ENCODE measurements at places on chromosomes 11 and 22.

DNA sequence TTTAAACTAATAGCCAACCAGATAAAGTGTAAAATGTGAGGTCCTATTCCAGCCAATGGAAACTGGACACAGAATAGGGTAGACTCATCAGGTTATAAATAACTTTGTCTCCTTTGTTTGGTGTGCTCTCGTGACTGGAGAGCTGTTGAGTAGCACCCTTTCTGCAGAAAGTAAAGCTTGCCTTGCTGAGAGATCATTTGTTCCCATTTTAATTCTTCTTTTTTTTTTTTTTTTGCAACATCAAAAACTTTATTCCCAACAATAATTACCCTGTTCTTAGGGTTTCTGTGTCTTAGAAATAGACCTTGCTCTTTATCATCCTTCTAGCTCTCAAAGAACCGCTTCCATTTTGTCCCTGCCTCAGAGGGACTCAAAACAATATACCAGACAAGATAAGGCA is 220.4 kb downstream of the FAM76B start:
- DNase-seq, result no peak

- no peak for DNase-seq
Observed at GRCh38 chr22:47328550-47329243, 566.2 kb downstream of the TBC1D22A start.

- DNase-seq, result no peak
Observed at GRCh38 chr11:8930456-8931175, 2.1 kb downstream of the C11orf16 start.

GRCh38 chr11:56670984-56671383 is 7.5 kb downstream of the OR5AR1 start:
- no peak for DNase-seq

DNA sequence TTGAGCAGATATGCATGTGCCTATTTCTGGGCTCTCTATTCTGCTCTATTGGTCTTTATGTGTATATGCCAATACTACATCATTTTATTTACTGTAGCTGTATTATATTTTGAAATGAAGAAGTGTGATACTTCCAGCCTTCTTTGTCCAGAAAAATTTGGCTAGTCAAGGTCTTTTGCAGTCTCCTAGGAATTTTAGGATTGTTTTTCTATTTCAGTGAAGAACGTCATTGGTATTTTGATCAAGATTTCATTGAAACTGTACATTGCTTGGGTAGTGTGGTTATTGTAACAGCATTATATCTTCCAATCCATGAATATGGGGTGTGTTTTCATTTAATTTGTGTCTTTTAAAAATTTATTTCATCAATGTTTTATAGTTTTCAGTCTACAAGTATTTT is 400.3 kb downstream of the AASDHPPT start:
- no peak for DNase-seq

DNA sequence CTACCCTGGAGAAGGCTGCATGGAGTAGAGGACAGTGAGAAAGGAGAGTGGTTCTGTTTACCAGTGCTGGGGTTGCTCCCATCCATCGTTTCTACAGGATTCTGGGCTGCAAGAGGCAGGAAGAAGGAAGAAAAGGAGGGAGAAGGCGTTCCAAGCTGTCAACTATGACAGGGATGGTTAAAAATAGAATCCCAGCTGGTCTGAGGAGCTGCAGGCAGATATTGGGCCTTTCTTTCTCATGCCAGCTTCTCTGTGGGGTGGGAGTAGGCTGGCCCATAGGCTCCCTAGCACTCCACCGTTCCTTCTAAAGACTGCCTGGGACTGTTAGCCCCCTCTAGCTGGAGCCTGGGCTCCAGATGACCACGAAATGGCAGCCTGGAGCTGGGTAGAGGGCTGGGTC is 13.6 kb downstream of the CCKBR start:
- no peak for DNase-seq

GRCh38 chr11:38014405-38014804 is 1416.4 kb upstream of the RAG2 start:
- no peak for DNase-seq

GRCh38 chr11:75351541-75351790 is at the start of gene ARRB1:
Gene ARRB1 (minus strand): TSS chr11:75351661. CDS start chr11:75351607, 54 bp downstream.
- DNase-seq, result no peak

GRCh38 chr11:36380296-36381014 is 84.4 kb downstream of the PRR5L start:
- DNase-seq, result no peak

DNA sequence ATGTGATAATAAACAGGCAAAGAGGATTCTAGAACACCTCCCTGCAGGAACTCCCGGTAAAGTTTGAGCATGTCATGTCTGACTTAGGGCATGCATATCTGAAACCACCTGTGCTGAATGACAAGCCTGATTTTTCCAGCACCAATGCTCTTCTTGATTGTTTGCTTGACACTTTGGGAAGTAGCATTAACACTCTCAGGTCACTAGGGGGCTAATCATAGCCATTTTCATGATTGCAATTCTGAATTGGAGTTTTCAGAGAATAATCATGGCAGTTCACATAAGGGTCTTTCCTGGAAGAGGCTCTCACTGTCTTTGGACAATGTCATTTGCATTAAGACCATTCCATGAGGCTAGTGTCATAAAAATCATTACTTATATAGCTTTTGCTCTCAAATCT is 234.4 kb upstream of the MTNR1B start:
- peak; percentile 3 for DNase-seq

DNA sequence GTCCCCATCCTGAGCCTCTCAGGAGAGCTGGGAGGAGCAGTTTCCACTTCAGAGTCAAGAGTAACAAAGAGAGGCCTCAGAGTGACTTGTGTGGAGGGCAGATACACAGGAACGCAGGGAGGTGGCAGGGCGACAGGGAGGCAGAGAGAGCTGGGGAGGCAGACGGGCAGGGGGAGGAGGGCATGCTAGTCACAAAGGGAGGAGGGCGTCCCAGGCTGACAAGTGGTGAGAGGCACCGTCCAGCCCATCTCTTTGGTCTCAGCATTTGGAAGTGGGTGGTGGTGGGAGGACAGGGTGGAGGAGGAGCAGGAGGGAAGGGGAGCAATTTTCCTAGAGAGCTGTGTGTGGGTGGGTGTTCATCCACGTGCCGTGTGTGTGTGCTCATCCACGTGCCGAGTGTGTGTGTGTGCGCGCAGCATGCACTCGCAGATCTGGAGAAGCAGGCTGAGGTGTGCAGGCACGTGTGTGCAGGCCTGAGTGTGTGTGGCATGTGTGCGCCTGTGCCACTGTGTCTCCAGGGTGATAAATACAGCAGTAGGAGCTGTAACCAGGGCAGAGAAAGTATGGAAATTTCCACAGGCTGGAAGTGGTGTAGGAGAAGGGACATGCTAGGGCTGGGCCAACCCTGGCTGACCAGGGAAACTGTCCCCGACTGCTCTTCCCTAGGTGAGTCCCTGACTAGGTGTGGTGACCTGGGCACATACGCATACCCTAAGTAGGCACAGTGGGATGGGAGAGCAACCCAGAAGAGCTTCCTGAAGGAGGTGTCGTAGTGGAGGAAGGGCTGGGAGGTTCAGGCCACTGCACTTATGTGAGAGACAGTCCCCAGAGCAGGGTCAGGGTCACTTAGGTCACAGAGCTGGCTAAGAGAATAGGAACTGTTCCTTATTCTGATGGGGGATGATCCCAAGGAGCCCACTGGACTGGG is 7.3 kb upstream of the PDE2A start:
- DNase-seq, result no peak

- DNase-seq, result no peak
Observed at GRCh38 chr11:120034881-120035630, 102.9 kb downstream of the TRIM29 start.

GRCh38 chr11:75536786-75537641 is 11.3 kb upstream of the GDPD5 start:
- peak; percentile 58 for DNase-seq

DNA sequence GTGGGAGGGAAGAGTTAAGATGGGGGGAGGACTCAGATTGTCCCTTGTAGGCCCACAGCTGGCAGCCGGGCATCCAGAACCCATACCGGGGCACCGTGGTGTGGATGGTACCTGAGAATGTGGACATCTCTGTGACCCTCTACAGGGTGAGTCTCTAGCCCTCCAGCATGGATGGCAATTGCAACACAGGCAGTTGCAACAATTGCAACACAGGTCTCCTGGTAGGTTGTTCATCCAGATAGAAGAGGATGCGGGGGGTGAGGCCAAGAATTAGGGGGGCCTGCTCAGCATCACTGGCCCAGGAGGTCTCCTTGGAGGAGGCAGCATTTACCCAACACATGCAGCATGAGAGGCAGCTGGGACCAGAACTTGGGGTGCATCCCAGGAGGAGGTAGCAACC is 3.4 kb downstream of the EHBP1L1 start:
- no peak for DNase-seq

- no peak for DNase-seq
Observed at GRCh38 chr22:45599836-45600577, 71.6 kb upstream of the ATXN10 start.

All from hematopoietic multipotent progenitor cell treated with erythropoietin and hydrocortisone succinate and interleukin-3 and kit ligand, for 8 days (in vitro differentiated cells).